Activated CD8-positive, alpha-beta memory T cell treated with anti-CD3 and anti-CD28 coated beads, Interleukin-2, amount 50 U/mL, for 4 hours (primary cell): ENCODE measurements at places on chromosomes 13 and 19.
A peak's percentile ranks its signal among the peaks of the same experiment; 100 is the strongest.

- DNase-seq, result no peak
These were observed 23.6 kb downstream of the PROZ start for GRCh38 chr13:113182046-113182445.

DNA sequence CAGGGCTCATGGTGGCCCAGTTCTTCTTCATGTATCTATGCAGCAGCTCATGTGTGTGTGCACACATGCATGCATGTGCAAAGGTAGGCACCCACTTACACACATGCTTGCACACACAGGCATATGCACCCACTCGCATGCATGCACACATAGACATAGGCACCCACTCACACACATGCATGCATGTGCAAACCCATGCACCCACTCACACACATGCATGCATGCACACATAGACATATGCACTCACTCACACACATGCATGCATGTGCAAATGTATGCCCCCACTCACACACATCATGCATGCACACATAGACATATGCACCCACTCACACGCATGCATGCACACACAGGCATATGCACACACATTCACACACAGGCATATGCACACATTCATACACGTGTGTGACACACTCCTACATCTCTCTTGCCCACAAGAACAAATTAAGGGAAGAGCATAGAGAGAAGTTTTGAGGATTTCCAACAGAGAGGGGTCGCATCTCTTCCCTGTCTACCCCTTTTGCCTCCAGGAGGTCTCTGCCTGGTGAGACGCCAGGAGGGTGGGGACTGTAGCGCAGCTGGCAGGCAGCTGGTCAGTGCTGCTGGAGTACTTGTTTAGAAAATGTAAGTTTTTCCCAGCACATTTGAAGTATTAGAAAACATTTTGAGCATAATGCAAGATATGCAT is 63.9 kb upstream of the ARHGEF7 start:
- DNase-seq, result no peak

DNA sequence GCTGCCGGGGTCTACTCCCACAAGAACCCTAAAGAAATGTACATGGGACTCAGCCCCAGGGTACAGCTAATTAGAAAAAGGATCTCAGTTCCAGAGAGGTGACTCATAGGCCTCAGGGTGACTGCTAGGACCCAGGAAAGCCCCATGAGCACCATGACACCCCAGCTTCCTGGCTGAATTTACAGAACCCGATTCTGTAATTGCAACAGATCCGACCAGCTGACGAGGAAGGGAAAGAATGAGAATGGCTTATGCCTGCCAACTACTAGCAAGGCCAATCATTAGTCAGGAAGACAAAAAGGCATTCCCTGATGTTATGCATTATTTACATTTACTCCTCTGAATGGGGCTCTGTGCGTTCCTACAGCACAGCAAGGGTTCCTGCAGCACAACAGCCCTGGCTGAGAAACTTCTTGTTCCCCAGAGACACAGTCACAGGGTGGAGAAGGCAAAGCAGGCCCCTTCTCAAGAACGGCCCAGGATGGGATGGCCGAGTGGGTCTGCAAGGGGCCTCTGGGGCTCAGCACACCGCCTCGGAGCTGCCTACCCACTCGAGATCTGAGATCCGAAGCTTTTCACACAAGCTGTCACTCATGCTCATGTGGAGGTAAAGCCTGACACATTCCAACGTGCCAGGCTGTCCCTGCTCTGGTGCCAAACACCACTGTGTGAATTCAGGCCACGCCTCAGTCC is 27.2 kb downstream of the PBX4 start:
- DNase-seq, result peak; percentile 59

- DNase-seq, result no peak
These were observed 30.7 kb downstream of the ZNF793 start for GRCh38 chr19:37537391-37537947.

GRCh38 chr19:35828692-35829301 is 16.2 kb upstream of the PRODH2 start:
- DNase-seq, result peak; percentile 37

- no peak for DNase-seq
These were observed 3.5 kb downstream of the MYO9B start for GRCh38 chr19:17078920-17079709.

DNA sequence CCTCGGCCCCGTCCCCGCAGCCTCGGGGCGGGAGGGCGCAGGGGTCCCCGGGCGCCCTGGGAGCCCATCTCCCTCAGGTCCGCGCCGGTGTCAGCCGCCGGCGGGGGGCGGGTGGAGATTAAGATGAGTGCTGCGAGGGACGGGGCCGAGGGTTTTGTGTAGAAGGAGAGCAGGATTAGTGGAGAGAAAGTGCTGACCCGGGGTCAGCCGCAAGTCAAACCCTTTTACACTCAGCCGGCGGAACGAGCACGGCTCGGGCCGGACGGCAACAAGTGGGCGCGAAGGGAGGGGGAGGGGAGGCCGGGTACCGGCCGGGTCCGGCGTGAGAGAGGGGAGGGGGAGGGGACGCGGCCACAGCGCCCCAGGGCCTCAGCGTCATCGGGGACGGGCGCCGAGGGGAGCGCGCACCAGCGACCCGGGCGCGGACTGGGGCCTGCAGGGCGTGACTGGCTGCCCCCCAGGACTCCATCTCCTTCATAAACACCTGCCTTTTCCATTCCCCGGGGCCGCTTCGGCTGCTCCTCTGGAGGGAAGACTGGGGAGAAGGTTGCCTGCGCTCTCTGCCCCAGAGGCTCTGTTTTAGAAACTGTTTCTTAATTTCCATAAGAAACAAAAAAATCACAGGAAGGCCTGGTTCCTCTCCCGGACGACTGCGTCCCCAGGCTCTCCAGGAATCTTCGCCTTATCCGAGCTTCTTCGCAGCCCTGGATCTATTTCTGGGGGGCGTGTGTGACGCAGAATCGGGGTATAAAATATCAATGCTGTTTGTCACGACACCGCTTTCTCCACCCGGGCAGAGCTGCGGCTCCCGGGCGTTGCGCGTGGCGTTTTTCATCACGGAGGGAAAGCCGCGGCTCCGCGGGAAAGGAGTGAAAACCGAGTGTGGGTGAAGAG is 6.5 kb downstream of the SOX1 start:
- DNase-seq, result no peak

- DNase-seq, result no peak
These were observed 64.9 kb downstream of the TEX29 start for GRCh38 chr13:111385183-111385857.

- no peak for DNase-seq
These were observed at the start of gene LRG1 for GRCh38 chr19:4539693-4540581. TSS of gene LRG1 (minus strand) at chr19:4540036. CDS start at chr19:4540013, 23 bp downstream.

GRCh38 chr19:3599776-3600187 is 6.9 kb downstream of the TBXA2R start:
- DNase-seq, result no peak

GRCh38 chr19:47518139-47518538 is 3.3 kb upstream of the NAPA start:
- peak; percentile 63 for DNase-seq

GRCh38 chr13:78121459-78122348 is 203.1 kb upstream of the EDNRB start:
- peak; percentile 25 for DNase-seq

- DNase-seq, result peak; percentile 89
These were observed at the start of gene MRPL34 for GRCh38 chr19:17305517-17306284. TSS of gene MRPL34 (plus strand) at chr19:17305872. CDS start at chr19:17305893, 21 bp downstream.

- no peak for DNase-seq
These were observed at the start of gene PEAK3 for GRCh38 chr19:2282062-2282861. TSS of gene PEAK3 (minus strand) at chr19:2282175. CDS start at chr19:2280931, 1,244 bp downstream.

- peak; percentile 54 for DNase-seq
These were observed 7.3 kb downstream of the IRS2 start for GRCh38 chr13:109779074-109779473.

- DNase-seq, result no peak
These were observed 38.0 kb upstream of the TEX29 start for GRCh38 chr13:111282425-111282824.

GRCh38 chr19:16998635-16999194 is 27.9 kb downstream of the CPAMD8 start:
- no peak for DNase-seq

GRCh38 chr13:27465611-27466010 is 15.2 kb upstream of the MTIF3 start:
- no peak for DNase-seq

- no peak for DNase-seq
These were observed 2.8 kb downstream of the PTGIR start for GRCh38 chr19:46622118-46622446.

- DNase-seq, result no peak
These were observed 518.2 kb upstream of the HTR2A start for GRCh38 chr13:47415048-47415447.

GRCh38 chr19:5217171-5217570 is 123.4 kb downstream of the PTPRS start:
- no peak for DNase-seq

- DNase-seq, result no peak
These were observed 3.4 kb downstream of the MTRF1 start for GRCh38 chr13:41259875-41260501.

GRCh38 chr13:29081697-29082440 is 261.7 kb downstream of the MTUS2 start:
- DNase-seq, result no peak

DNA sequence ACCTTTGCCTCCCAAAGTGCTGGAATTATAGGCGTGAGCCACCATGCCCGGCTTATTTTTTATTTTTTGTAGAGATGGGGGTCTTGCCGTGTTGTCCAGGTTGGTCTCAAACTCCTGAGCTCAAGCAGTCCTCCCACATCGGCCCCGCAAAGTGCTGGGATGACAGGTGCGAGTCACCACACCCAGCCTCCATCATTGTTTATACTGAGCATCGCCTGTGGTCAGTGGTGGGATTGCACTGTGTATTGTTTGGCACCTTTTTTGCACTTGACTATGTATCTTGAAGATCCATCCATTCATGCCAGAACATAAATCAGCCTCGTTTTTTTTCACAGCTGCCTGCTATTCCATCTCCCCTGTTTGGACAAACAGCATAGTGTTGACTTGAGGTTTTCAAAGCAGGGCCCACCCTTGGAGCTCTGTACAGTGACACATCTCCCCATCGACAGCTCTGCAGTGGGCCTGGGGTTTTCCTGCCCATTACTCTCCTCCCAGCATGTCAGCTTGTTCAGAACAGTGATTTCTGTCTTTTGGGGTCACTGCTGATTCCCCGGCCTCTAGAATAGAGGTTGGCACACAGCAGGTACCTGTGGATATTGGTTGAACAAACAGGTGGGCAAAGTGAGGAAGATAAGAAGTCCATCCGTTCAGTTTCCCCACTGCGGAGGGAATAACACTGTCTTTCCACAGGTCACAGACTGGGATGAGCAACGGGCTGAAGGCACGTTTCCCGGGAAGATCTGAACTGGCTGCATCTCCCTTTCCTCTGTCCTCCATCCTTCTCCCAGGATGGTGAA is 8.2 kb upstream of the UPK1A start:
- DNase-seq, result no peak

GRCh38 chr13:66138172-66138811 is 1091.8 kb downstream of the PCDH9 start:
- no peak for DNase-seq

DNA sequence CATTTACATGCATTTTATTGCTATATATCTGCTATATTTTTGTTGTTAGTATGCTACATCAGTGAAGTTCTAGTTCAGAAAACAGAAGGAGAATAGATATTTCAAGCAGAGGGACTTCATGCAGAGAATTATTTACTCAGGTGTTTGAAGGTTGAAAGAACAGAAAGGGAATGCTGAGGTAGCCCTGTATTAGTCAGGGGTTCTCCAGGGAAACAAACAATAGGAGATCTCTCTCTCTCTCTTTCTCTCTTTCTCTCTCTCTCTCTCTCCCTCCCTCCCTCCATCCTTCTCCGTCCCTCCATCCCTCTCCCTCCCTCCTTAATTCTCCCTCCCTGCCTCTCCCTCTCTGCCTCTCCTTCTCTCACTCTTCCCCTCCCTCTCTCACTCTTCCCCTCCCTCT is 114.3 kb upstream of the TDRD3 start:
- DNase-seq, result no peak

DNA sequence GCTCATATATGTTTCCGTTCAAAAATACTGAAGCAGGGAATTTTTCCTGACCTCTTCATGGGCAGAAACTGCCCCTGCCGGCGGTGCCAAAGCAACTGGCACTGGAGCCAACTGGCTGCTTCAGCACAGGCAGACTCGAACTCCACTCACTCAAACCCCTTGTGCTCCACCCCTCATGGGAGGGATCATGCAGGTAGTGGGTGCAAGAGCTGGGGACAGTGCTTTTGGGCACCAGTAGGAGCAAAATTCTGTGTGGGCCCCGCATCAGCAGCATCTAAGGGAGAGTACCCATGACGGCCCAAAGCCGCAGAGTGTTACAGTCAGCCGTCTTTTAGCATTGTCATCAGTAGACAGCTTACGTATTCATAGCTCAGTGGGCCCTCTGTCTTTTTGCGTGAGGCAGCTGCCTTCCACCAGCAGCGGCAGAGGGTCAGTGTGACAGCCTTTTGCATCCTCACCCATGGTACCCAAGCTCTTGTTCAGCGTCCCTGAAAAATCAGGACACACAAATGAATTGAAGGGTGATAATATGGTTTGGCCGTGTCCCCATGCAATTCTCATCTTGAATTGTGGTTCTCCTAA is 393.8 kb downstream of the SLITRK6 start:
- DNase-seq, result no peak

- peak; percentile 64 for DNase-seq
These were observed 75.6 kb upstream of the TM9SF2 start for GRCh38 chr13:99425485-99426341.

DNA sequence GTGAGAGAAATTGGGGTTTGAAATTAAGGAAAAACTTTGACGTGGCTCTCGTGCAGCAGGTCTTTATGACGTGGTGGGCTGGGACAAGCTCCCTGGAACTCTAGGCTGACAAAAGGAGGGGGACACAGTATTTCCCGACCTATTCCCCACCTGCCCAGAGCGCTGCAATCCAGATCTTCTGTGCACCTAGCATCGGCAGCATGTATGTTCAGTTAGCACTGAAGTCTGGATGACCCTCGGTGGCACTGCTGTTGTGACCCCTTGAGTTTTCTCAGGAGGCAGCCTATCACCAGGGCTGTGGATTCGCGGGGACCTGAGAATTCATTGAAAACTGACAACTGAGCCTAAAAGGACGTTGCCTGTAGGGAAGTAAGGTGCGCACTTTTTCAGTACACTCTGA is 9.1 kb upstream of the ZNF536 start:
- no peak for DNase-seq

DNA sequence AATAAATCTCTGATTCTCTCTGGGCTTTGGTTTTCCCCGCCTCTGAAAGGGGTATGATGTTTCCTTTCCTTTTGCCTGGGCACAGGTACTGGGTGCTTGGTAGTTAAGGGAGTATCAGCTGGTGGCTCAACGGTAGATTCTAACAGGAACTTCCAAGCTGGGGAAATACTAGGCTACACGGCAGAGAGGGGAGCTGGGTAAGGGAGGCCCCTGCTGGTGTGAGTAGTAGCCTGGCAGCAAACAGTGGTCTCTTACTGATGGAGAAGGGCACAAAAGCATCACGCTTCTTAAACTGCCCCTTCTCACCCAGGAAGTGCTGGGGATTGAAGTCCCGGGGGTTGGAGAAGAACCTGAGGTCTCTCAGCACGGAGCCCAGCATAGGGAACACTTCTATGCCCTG is 26.9 kb upstream of the CYP2A7 start:
- no peak for DNase-seq

DNA sequence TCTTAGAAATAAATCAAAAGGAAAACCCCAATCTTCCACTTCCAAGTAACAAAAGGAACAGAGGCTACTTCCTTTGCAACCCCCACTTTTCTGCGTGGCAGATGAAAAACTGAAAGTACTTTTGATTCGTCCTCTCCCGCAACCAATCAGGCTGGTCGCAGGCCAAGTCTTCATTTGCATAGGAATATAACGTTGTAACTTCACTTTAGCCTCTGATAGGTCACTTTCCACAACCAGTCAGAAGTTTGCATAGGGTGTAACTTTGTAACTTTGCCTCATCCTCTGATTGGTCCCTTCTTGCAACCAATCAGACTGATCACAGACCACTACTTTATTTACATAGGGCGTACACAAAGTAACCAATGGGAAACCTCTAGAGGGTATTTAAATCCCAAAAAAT is 37.2 kb downstream of the TGDS start:
- DNase-seq, result no peak
